ENCODE measurements at places on chromosomes 7 and 10.

GRCh38 chr7:36986511-36986933 is 262.2 kb upstream of the AOAH start:
- no peak for DNase-seq

- no peak for DNase-seq
Observed at GRCh38 chr7:23129036-23129435, 23.5 kb downstream of the KLHL7 start.

DNA sequence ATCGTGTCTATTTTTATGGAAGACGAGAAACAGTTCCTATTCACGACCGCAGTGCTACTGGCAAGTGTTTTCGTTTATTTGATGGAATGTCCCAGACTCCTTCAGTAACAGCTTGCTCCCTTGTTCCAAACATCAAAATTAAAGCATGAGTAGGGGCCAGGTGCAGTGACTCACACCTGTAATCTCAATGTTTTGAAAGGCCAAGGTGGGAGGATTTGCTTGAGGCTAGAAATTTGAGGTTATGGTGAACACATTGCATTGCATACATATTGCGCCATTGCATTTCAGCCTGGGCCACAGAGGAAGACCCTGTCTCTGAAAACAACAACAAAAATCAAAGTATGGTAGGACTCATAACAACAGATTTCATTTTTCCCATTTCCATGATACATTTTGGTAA is 22.8 kb downstream of the PTTG1IP2 start:
- no peak for DNase-seq

- DNase-seq = no peak
Observed at GRCh38 chr10:132941640-132942051, 724 bp downstream of the CFAP46 start.

DNA sequence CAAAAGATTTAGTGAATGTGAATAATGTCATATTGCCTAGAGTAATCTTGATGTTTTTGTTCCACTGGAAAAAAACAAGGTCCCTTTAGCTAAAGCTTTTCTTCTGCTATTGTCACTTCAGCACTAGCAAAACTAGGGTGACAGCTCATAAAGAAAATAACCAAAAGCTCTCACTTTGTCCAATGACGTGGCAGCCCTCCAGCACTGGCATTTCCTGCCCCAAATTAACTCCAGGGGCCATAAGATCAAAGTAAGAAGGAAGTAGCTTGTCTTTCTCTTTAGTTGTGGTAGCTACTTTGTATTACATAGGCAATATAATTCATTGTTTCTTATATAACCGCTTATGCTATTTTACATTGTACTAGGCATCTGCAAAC is 47.3 kb downstream of the LRRN3 start:
- peak; percentile 76 for DNase-seq

- no peak for DNase-seq
Observed at GRCh38 chr7:1192171-1192676, 32.2 kb upstream of the ZFAND2A start.

GRCh38 chr7:34652809-34653208 is 5.2 kb upstream of the NPSR1 start:
- no peak for DNase-seq

GRCh38 chr7:2845034-2845592 is 1.0 kb upstream of the GNA12 start:
- DNase-seq = no peak

GRCh38 chr7:47940088-47941013 is 7.9 kb downstream of the PKD1L1 start:
- DNase-seq = no peak

DNA sequence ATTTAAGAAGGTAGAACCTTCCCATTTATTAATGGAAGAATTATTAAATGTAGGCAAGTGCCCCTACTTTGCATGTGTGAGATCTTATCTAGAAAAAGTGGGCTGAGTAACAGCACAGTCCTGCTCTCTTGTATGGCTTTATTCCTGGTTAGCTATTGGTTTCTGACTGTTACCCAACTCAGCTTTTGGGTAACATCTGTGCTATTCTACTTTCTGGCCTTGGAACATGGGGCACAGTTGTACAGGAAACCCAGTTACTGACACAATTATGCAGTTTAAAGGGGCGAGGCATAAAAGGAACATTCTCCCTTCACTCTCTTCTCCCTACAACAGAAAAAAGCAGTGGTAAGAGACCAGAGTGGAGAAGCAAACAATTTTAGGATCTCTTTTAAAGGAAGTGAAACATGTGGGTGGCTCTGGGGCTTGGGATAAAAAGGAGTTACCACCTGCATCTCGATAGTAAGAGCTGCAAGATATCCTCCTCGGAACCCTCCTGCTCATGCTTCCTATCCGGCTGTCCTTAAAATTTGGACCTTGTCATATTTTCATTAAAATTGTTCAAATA is 16.0 kb downstream of the NUDT5 start:
- no peak for DNase-seq

DNA sequence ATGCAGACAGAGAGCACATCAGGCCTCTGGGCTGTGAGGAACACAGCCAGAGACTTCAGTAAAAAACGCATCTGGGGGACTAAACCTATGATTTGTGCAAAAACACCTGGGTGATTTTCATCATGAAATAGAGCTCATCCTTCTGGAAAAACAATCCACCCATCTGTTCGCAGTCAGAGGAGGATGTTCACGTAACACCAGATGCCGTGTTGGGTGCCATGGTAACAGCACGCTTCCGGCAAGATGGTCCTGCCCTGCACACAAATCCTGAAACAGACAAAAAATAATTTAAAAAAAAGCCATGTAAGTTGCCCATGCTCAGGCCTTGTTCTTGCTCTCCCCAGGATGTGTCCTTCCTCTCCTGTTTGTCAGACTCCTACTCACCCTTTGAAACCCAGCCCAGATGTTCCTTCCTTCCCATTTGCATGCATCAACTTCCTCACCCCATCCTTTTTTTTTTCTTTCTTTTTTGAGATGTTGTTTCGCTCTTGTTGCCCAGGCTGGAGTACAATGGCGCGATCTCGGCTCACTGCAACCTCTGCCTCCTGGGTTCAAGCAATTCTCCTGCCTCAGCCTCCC is 28.3 kb upstream of the GNA12 start:
- no peak for DNase-seq

DNA sequence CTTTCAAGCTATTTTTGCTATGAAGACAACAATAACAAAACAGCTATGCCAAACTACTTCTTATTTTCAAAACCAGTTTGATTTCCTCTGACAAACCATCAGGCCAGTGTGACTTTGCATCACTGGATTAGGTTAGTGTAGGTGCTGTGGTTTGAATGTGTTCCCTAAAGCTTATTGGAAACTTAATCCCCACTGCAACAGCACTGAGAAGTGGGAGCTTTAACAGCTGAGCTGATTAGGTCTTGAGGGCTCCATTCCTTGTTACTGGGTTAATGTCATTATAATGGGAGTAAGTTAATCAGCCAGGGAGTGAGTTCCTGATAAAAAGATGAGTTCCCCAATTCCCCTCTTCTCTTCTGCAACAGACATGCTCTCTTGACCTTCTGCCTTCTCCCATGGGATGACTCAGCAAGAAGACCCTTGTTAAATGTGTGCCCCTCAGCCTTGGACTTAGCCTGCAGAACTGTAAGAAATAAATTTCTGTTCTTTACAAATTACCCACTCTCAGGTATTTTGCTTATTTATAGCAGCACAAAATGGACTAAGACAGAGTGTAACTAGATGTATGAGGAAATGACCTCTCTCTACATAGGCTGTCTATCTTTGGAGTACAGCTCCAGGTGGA is 186.8 kb downstream of the CTTNBP2 start:
- no peak for DNase-seq

GRCh38 chr10:52308251-52309031 is 5.6 kb upstream of the DKK1 start:
- DNase-seq = no peak

DNA sequence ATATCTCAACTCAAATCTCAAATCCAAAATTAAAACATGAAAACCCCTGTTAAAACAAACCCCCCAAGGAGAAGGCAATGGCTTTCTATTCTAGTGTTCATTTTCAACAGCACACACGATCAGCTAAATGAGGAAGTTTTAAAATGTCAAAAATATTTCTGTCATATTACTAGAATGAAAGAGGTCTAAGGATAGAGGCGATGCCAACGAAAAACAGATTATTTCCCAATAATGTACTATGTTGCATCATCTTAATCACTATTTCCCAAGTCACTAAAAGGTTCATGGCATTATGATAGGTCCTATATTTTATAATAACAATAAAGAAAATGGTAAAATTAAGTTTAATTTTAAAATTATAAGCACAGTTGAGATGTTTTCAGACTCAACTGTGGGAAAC is 10.1 kb downstream of the CNOT4 start:
- no peak for DNase-seq

DNA sequence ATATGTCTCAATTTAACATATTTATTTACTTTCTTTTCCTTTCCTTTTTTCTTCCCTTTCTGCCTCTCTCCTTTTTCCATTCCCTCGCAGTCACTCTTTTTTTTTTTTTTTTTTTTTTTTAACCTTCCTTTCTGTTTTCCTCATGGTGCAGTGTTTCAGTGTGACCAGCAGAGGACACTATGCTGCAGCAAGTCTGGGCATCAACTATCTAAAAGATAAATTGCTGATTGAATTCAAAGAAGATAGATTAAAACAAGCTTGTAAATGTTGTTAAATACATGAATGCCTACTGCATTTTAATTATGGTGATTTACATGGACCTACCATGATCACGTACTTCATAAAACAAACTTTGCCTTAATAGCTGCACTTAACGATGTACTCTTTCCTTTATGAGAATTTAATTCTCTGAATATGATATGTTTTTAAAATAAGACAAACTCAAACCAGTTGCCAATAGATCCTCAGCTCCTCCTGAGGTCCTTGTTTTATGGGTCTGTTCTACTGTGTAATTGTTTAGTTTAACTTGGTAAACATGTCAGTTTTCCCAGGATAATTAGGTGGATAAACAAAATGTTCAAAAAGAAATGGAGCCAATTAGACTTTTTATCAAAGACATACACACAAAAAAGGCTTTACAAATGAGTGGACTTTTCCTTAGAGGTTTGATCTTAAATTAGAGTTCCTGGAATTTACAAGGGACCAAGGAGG is 101.0 kb upstream of the AGR3 start:
- DNase-seq = peak; percentile 20

GRCh38 chr10:45589009-45589408 is 83.6 kb downstream of the ZFAND4 start:
- DNase-seq = no peak

DNA sequence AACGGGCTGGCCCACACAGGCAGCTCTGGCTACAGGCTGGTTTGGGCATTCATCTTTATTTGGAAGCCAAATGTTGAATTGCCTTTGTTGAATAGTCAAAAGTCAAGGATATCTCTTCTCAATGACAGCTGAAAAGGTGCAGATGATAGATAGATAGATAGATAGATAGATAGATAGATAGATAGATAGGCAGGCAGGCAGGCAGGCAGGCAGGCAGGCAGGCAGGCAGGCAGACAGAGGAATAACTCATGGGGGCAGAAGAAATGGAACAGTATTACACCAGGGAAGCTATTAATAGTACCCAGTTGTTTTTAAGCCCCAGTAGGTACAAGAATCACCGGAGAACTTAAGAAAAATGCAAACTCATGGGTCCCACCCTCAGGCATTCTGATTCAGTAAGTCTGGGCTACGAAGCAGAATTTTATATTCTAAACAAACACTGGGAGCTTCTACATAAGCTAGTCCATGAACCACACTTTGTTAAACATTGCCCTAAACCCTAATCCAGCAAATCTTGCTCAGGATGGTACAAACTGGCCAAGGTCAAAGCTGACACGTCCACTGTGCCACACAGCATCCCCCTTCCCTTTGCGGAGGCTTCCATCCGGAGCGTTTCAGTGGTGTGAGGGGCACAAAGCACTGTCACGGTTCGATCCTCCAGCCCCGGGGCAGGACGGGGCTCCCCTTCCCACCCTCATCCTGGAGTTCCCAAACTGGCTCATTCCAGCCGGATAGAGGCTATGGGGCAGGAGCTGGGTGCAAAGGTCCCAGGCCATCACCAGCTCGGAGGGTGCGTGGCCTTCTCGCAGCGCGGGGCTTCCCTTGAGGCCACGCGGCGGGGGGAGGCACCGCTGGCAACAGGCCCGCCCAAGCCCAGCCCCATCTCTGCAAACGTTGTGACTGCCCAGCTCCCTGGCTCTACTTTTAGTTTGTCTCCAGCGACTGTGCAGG is 6.7 kb downstream of the PRKAG2 start:
- DNase-seq = no peak

- DNase-seq = no peak
Observed at GRCh38 chr10:88262591-88263234, 320.4 kb downstream of the RNLS start.

DNA sequence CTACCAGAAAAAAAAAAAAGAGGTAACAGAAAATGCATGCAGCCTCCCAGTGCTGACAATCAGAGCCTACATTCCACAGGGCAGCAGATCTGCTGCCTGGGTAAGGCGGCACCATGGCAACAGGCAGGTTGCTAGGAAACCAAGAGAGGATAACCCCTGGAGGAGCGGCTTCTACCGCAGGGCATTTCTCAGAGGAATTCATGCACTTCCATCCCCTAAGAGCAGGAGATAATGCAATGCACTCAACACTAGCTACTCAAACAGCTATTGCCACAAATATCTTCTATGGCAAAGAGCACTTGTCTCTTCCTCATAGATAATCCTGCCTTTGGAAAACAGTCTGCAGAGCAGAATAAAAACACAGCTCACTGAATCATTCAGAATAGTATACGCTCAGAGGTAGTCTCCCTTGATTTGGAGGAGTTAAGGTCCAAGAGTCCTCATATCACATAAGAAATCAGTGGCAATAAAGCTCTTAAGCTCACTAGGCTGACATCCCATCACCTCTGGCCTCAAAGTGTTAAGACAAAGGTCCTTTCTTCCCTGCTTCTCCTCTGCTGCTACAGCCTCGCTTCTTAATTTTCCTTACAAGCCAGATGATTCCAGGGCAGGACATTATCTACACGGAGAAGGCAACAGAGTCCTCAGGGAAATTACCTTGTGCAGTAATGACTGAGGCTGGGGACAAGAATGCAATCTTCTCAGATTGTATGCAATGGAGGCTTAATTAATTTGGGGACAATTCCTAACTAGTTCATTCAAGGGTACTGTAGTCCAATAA is 10.7 kb downstream of the PSAP start:
- no peak for DNase-seq

GRCh38 chr10:38174336-38174735 is 80.2 kb downstream of the ZNF37A start:
- DNase-seq = no peak

DNA sequence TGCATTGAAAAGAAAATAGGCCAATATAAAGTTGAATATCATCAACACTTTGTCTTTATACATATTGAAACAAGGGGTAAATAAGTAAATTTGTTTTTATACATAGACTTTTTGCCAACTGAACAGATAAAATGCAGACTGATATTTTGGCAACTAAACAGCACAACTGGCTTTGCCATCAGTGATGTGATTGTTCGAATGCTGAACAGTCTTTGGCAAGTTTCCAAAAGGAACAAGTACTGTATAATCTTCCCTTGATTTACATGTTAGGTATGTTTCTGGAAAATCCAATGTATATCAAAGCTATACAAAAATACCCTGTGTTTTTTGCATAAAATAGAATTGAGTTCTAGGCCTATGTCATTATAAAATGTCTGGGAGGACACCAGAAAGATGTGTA is 18.2 kb upstream of the ANKRD1 start:
- DNase-seq = no peak

DNA sequence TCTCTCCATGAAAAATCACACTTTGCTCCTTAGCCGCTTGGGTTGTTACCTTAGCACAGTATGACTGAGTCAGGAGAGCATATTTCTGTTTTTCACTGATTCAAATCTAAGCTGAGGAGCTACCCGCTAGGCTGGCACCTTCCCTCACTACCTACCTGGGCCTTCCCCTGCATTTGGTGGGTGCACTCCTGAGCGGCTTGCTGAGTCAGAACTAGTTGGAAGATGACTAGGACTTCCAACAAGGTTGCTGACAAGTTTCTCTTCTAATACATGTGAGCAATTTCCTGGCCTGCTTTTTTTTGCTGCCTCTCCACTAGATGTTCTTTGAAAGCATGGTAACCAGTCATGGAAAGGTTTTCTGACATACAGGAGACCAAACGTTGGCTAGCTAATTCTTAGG is 43.8 kb upstream of the SEC61G start:
- DNase-seq = no peak

All from CD8-positive, alpha-beta T cell (primary cell).